H1 (cell line): ENCODE measurements at places on chromosomes 6 and 20.

DNA sequence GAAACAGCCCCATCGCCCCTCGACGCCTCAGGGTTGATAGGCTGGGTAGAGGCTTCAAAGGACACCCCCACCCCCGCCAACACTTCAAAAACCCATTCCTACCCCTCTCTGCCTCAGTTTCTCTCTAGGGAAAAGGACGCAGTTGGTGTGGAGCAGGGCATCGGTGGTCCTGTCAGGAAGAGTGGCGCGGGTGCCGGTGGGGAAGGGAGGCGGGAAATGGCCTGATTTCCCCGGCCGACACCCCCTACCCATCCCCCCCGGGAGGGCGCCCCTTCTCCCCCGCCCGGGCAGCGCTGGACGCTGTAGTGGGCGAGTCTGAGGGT is 367 bp downstream of the NRSN2 start:
- no peak for DNase-seq

DNA sequence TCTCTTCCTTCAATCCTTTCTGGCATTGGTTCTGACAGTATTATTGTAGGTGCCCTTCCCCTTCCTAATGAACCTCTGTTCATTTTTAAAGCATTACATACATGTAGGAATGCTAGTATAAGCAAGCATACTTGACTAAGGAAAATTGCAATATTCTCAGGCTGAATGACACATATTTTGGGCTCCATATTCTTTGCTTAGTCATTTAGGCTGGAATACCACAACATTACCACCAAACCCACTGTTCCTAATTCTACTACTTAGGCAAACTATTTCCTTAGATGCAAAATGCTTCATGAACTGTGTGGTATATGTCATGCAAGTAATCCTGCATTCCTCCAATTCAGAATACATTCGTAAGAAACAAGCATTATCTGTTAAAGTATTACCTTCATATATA is 113.9 kb downstream of the PRDM1 start:
- DNase-seq = no peak

DNA sequence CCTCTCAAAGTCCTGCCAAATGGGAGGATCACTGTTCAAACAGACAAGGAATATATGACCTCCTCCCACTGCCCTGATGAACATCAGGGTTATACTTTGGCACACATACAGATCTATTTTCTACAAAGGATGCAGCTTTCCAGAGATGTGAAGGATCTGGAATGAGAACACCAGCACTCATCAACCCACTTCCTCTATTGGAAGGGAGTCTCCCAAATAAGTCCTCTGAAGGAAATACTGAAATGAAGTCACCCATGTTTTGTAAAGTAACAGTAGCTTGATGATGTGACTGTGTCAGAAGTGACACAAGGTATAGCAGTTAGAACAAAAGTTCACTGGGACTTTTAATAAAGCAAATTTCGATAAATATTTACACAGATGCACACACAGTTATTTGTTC is 104.9 kb downstream of the OGFRL1 start:
- DNase-seq = no peak

DNA sequence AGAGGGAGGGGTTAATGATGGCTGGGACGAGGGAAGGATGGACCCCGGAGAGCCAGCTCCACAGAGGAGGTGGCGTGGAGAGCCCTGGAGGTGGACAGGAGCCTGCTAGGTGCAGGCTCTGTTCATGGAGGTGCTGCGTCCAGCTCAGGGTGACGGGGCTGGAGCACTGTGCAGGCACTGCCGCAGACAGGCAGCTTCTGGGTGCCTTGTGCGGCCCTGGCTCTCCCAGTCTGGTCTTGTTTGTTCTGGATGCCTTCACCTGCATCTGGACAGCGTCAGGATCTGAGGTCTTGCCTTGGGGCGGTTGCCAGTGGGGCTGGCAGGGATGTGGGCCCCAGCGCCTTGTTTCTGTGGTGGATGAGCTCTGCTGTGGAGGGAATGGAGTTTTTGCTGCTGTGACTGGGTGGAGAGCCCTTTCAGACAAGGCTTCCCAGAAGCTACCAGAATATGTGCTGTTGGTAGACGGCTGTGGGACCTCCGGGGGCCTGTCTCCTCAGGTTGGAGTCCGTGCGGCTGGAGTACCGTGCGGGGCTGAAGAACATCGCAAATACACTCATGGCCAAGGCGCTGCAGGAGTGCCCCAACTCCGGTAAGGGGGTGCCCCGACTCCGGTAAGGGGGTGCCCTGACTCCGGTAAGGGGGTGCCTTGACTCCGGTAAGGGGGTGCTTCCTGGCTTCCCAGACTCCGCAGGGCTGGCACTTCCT is 7.8 kb upstream of the C20orf204 start:
- DNase-seq = no peak

DNA sequence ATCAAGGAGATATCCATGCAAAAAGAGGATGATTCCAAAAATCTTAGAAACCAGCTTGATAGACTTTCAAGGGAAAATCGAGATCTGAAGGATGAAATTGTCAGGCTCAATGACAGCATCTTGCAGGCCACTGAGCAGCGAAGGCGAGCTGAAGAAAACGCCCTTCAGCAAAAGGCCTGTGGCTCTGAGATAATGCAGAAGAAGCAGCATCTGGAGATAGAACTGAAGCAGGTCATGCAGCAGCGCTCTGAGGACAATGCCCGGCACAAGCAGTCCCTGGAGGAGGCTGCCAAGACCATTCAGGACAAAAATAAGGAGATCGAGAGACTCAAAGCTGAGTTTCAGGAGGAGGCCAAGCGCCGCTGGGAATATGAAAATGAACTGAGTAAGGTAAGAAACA is 10.1 kb upstream of the SNRNP48 start:
- DNase-seq = no peak
